IPS DF 6.9 (cell line): ENCODE measurements at places on chromosomes 5 and 9.

DNA sequence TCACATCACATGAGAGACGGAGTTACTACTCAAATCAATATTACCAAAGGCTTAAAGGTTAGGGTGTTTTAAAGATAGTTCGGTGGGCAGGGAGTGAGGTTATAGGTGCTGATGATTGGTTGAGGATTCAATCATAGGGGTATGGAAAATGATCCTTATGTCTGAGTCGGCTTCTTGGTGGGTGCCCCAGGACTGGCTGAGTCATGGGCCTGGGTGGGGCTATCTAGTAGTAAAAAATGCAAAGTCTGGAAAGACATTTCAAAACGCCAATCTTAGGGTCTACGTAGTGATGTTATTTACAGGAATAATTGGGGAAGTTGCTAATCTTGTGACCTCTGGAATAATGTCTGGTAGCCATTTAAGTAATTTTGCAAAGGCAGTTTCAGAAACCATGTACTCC is 15.2 kb upstream of the SPIN1 start:
- DNase-seq, result no peak

- DNase-seq, result no peak
These were observed 156.5 kb upstream of the NFIL3 start for GRCh38 chr9:91580136-91580535.

DNA sequence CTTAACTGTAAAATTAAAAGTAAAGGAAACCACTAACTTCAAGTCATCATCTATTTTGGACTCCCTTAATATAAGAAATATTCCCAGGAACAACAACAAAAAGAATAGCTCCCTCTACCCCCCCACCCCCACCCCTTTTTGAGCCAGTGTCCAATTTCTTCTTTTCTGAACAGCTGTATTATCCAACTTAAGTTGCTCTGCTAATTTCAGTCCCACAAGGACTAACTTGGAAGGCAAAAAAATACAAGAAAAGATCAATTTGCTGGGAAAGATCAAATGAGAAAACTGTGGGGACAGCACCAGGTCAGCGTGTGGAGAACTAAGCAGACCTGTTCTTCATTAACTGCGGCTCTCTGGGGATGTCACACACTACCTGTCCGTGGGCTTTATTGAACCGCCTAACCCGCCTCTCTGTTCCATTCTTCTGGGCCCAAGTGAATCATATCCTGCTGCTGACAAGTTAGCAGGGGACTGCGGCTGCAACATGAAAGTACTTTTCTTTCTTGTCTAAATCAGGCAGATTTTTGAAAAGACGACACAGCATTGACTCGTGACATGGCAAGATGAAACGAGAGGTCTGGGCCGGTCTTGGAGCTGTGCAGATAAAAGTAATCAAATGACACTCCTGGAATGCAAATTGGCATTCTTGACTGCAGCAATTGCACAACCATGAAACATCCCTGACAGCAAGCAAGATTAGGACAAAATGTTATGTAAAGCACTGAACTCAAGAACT is 2.7 kb downstream of the BNC2 start:
- DNase-seq, result no peak

GRCh38 chr5:81854915-81855314 is 104.0 kb upstream of the SSBP2 start:
- no peak for DNase-seq

GRCh38 chr9:24438876-24439275 is 106.8 kb downstream of the IZUMO3 start:
- no peak for DNase-seq

DNA sequence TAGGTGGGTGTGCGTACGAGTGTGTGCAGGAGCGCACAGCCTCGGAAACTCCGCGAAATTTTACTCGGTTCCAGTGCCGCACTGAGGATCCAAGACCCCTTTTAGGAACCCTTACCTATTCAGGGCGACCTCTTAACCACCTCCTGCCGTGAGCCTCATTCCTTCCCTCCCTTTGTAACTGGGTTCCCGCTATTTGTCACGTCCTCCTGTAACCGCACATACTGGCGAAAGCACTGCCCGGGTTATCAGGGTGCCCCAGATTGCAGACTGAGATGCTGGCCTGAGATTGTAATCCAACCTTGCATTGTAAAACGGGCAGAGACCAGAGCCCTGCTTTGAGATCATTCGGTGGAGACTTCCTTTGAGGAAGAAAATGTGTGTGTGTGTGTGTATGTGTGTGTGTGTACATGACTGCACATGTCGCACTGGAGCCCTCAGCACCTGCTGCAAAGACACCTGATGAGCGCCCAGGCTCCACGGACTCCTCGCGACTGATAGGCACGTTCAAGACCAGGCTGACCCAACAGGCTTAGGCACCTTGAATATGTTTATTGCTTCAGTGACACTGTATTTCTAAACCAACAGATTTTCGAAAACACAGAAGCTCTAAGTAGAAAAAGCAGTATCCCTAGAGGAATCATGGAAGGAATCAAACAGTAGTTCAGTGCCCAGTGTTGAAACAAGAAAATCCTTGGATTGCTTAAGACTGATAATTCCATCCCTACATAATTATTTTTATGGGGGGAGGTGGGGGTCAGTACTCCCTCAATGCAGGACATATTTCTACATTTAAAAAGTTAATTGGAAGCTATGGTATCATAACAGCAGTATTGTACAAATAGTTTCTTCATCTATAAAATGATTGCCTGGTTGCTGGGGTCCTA is 86.5 kb upstream of the TNFAIP8 start:
- DNase-seq, result peak; percentile 18

DNA sequence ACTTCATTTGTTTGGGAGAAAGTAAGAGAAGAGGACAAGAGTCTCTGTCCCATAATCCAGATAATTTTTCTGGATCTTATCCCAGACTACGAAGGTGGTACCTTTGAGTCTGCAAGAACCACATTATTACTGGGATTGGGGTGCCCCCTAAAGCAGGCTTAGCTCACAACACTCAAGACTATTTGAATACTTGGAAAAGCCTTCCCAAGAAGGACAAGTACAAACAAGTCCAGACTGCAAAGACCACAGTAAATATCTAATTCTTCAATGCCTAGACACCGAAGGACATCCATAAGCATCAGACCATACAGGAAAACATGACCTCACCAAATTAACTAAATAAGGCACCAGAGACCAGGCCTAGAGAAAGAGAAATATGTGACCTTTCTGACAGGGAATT is 40.2 kb upstream of the TMED7 start:
- DNase-seq, result no peak
